OCI-LY7 (cell line): ENCODE measurements at places on chromosomes 4 and X. TPM values are rescaled to one million over a fixed set of nuclear protein-coding genes. Genes with fewer than 3 reads are reported as not detected.

SSX1 gene
- total RNA-seq: not detected in 2 replicates

PLXNB3 gene
- not detected in 2 replicates for total RNA-seq

- DNase-seq: no peak
These were observed 26.5 kb upstream of the CYBB start for GRCh38 chrX:37753384-37753783.

DNA sequence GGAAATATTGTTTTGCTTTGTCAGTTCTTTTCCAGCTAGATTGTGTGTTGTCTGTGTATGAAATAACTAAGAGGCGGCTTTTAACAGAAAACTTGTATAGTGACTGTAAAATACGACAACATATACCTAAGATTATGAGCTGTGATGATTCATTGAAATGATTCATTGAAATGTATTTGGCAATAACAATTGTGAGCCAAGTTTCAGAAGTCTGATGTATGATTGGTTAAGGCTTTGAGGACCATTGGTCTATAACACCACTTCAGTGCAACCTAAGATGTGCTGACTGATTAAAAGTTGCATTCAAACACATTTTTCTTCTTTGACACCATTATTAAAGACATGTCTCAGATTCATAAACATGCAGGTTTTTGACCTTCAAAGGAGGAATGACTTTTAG is 76.6 kb downstream of the PTPN13 start:
- DNase-seq: no peak
